Kidney epithelial cell (primary cell): ENCODE measurements at places on chromosomes 7 and 10. TPM values are rescaled to one million over a fixed set of nuclear protein-coding genes. Genes with fewer than 3 reads are reported as not detected.

DNA sequence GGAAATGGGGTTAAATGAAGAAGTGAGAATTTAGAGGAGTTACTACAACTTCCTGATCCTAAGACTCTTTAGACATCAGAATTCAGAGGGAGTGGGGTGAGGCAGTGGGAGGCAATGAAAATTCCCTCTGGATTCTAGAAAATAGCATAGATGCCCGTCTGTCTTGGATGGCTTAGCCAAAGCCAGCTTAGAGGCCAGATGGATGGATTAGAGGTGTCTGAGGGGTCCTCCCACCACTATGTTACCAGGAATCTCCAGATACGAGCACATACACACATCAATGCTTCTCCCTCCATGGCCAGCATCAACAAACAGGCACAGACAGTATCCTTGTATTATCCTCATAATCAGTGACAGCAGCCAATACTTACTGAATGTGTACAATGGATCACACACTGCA, 418.1 kb downstream of the PLXNA4 start:
- DNase-seq, result no peak

SLK gene
- 31.4 and 35.8 TPM in 2 replicates for total RNA-seq

DNA sequence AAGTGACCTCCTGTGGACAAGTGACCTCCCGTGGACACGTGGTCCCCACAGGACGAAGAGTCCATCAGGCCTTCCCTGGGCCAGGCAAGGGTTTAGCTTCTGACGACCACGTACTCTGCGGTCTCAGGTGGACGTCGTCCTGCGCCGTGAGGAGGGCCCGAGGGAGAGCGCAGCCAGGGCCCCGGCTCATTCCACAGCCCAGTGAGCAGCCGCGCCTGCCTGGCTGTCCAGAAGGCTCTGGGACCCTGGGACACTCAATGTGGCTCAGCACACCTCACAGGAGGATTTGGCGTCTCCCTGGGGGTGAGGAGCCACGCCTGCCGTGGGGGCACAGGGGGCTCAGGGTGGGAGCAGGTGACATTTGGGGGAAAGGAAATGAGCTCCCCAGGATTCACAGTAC, 64.4 kb upstream of the CFAP46 start:
- DNase-seq, result no peak

DNA sequence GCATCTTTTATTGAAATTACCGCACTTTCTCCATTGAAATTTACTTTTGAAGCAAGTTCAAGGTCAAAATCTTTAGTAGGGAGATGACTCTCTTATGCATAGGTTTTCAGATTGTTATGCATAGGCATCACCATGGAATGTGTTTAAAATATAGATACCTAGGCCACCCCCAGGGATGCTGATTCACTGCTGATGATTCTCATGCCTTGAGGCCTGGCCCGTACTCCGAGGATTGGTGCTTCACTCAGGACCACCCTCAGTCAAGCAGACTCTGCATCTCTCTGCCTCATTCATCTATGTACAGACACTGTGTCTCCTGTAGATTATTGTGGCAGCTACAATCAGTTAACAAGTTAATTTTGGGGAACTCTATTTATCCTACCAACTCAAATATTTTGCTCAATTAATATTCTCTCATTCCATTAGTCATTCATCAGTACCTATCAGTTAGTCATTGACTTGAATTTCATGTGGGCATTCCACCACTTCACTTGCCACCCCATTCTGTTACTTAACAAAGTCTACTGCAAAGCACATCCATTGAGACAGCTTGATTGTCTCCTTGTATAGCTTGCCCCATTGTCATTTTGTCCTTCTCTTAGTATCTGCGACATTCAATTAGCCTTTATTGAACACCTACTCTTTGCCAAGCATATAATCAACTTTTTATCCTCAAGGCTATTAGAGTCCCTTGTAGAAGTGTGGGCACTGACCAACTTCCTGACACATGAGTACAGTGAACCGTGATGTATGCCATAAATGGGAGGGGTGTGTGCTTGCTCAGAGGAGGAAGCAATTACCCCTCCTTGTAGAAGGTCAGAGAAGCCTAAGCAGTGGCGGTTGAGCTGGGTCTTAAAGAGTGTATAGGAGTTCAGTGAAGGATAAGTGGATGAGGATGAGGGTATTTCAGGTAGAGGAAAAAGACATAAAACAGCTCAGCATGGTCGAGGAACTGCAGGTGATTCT, 255.6 kb upstream of the BMPER start:
- DNase-seq, result no peak

HTRA1 gene
- total RNA-seq, result 110 and 125 TPM in 2 replicates

GIMAP8 gene
- total RNA-seq, result not detected in 2 replicates

DNA sequence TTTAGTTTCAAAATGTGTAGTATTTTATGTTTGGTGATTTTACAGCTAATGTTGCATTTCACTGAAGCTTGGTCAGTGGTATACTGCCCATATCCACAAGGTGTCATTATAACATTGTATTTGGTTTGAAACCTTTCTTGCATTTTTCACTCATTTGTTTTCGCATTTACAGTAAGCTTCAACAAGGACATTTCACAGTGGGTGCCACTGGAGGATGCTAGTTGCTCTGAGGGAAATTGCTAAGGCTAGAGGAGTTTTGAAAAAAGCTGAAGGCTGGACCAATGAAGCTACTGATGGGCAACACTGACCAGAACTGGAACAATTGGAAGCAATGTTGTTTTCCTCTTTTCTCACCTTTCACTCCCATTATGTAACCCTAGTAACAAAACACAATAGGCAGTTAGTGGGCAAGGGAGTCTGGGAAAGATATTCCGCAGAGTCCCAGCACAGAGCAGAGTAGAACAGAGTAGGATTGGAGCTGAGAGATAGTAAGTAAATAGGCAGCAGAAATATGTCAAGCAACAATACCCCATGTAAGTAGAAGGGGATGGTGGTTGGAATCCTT, 23.6 kb upstream of the SRI start:
- DNase-seq, result no peak

CYP2C19 gene
- not detected in 2 replicates for total RNA-seq

KCNIP2 gene
- 0.29 and 0.48 TPM in 2 replicates for total RNA-seq
